Fibroblast of the conjunctiva (primary cell): ENCODE measurements at places on chromosomes 6 and 20.

- DNase-seq, result no peak
These were observed 98.5 kb downstream of the VEGFA start for GRCh38 chr6:43868467-43868866.

GRCh38 chr6:5995949-5996713 is 10.6 kb downstream of the NRN1 start:
- peak; percentile 21 for DNase-seq

GRCh38 chr6:73569121-73569520 is 48.3 kb upstream of the EEF1A1 start:
- no peak for DNase-seq

GRCh38 chr6:50939931-50940330 is 121.3 kb downstream of the TFAP2B start:
- DNase-seq, result no peak

- no peak for DNase-seq
These were observed 2.5 kb downstream of the PRRT1 start for GRCh38 chr6:32149092-32149755.

DNA sequence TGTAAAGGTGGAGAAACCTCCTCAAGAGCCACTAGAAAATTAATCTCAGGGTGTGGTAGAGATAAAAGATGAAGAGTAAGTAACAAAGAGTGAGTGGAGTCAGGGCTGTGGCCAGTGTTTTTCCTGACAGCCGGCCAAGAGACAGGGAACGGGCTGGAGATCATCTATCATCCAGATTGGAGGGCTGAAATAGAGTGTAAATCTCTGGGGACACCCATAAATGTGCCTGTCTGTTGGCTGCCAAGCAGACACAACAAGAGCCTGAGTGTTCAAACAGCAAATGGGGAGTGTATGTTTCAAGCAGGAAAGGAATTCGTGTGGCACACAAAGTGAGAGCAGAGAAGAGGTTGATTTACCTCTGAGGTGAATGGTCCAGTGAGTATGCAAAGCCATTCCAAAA is 326.4 kb upstream of the KHDRBS2 start:
- no peak for DNase-seq

GRCh38 chr6:56890683-56891429 is 64.1 kb upstream of the BEND6 start:
- DNase-seq, result peak; percentile 76

GRCh38 chr20:47031004-47031403 is 136.4 kb downstream of the EYA2 start:
- no peak for DNase-seq

DNA sequence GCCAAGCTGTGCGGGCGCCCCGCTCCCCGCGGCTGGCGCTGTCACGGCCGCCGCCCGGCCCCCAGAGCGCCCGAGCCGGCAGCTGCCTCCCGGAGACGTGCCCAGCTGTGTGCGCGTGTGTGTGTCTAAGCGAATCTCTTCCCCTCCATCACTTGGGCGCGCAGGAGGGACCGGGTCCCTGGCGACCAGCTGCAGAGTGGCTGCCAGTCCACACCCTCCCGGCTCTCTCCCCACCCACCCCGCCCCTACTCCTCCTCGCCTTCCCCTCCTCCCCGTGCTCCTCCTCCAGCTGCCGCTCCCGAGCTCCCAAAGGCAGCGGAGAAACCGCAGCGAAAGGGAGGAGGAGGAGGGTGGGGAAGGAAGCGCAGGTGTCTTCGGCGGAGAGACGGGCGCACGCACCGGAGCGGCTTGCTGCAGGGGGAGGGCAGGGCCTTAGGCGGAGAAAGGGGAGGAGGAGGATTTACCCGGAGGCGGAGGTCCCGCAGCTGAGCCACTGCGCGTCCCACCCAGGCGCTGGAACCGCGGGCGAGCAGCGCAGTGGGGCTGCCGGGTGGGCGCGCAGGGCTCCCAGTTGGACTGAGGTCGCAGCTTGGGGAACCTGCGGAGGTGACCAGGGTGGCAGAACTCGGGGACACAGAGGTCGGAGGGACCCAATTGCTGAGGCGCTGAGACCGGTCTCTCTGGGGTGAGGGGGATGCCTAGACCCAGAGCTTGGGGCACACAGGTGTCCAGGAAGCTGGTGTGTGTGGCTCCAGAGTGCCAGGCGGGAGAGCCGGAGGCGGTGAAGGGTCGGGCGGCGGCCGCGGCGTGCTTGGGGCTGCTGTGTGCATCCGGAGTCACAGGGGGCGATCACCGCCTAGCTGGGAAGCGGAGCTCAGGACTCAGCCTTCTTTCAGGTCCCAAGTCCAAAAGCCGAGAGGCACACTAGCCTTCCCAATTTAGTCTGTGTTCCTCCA is at the start of gene HS3ST5:
HS3ST5 (minus strand) TSS at position 198 of the 956 bp plus-strand sequence. CDS start 280,178 bp downstream, outside the sequence.
- peak; percentile 5 for DNase-seq

- no peak for DNase-seq
These were observed 64.6 kb upstream of the UST start for GRCh38 chr6:148682252-148682651.

DNA sequence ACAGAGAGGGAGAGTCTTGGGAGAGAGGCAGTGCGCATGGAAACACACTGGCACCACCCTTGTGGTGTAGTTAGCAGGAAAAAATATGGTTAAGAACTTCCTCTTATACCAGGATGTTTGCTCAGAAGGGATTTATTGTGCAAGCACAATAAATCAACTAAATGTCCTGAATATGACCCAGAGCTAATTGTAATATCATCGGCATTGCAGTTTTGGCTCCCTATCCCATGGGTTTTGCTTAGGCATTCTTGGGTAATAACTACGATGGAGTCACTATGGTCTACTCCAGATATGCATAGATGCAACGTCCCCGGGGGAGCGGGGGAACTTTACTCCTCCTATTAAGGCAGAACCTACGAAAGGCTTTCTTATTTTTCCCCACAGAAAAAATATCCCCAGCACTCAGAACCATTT is 751.6 kb downstream of the EYS start:
- no peak for DNase-seq

DNA sequence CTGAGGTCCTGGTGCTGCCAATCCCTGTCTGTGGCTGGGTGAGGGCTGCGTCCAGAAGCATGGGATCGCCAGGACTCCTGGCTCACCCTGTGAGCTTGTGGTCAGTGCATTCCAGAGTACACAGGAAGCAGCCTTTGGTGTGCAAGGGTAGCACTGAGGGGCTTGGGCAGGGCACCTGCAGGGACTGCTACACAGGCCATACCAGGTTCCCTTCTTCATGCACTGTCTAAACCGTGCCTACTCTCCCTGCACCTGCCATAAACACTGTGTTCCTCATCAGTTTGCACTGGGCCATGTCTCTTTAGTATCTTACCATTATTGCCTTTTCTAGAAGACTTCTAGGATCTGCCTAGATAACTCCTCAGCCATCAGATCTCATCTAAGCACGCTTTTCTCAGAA is 72.8 kb upstream of the NKX2-2 start:
- DNase-seq, result no peak

DNA sequence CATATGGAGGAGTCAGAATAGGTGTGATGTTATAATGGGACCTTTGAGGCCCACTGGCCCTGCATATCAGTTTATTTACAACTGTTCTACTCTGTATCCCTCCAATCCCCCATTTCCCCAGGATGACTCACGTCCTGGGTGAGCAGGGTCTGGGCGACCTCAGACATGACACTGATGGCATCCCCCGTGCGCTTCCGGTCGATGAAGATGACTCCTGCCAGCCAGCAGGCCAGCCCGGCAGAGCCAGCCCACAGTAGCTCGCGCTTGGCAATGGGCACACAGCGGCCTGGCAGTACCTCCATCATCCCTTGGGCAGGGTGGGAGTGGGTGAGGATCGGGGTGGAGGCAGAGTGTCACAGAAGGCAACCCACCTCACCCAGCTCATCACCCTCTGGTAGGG is 5.6 kb downstream of the AGPAT1 start:
- no peak for DNase-seq

- no peak for DNase-seq
These were observed at the start of gene PGC for GRCh38 chr6:41747256-41748101. Gene PGC (minus strand): TSS chr6:41747397. CDS start chr6:41747334, 63 bp downstream.

DNA sequence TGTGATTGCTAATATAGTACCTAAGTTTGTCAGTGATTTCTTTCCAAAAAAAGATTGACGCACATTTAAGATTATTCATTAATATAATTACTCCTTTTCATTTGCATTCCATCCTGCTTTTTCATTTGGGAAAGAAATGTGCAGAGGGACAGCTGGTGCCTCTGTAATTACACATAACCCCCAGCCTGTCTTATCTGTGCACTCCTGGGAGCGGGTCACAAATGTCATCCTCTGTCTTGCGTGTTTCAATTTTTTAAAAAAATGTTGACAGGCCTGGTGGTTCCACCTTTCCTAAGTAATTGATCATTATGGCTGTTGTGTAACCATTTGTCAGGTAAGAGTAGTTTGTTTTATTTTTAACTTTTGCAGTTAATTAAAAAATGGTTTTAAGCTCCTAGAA is 92.7 kb downstream of the SLX4IP start:
- DNase-seq, result no peak

GRCh38 chr20:52675375-52675774 is 296.8 kb upstream of the TSHZ2 start:
- DNase-seq, result no peak

GRCh38 chr6:133752129-133752528 is 136.8 kb upstream of the TCF21 start:
- no peak for DNase-seq

GRCh38 chr20:25083773-25084625 is 2.1 kb upstream of the VSX1 start:
- DNase-seq, result no peak

- no peak for DNase-seq
These were observed 203.5 kb downstream of the ADGRB3 start for GRCh38 chr6:68838571-68838970.

- no peak for DNase-seq
These were observed 150.6 kb downstream of the RALGAPA2 start for GRCh38 chr20:20561841-20562240.

DNA sequence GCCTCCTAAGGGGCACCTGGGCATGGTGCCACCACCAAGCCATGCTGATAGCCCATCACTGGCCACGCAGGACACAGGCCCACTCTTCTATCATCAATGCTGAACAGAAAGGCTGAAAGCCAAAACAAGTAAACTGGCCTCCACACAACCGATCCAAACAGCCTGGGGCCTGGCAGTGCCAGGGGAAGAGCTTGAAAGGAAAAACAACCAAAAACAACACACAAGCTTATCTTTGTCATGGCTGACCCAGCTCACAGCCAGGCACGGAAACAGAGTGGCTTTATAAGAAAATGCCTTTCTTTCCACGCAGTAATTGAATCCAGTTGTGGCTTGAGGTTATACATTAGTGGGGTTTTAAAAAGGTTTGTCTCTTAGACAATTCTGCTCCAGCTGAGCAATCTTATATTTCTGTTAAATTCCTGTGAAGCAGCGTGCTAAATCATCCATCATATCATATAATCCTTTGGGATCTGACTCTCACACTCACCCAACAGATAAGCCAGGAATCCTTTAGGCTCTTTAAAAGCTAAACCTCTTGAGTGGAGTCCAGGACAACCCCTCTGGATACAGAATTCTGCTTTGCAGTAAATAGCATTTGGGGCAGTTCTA is 65.4 kb upstream of the SLC22A16 start:
- no peak for DNase-seq

DNA sequence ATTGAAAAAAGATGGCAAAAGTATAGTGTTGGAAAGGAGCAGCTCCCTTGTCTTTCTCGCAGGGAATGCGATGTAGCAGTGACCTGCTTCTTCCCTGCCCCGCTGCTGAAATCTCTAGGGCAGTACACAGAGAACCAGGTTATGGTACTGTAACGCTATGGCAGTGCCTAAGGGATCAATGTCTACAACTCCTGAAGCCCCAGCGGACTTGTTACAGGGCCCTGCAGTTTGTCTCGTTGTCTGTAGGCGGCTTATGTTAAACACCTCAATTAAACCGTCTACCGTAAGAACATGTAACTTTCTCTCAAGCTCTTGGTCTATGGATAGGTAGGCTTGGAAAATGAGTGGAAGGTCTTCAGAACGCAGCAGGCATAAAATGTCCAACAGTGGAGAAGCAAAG is 44.8 kb upstream of the SLC17A4 start:
- DNase-seq, result no peak

- peak; percentile 47 for DNase-seq
These were observed 307.1 kb upstream of the RSPO3 start for GRCh38 chr6:126811321-126811720.

DNA sequence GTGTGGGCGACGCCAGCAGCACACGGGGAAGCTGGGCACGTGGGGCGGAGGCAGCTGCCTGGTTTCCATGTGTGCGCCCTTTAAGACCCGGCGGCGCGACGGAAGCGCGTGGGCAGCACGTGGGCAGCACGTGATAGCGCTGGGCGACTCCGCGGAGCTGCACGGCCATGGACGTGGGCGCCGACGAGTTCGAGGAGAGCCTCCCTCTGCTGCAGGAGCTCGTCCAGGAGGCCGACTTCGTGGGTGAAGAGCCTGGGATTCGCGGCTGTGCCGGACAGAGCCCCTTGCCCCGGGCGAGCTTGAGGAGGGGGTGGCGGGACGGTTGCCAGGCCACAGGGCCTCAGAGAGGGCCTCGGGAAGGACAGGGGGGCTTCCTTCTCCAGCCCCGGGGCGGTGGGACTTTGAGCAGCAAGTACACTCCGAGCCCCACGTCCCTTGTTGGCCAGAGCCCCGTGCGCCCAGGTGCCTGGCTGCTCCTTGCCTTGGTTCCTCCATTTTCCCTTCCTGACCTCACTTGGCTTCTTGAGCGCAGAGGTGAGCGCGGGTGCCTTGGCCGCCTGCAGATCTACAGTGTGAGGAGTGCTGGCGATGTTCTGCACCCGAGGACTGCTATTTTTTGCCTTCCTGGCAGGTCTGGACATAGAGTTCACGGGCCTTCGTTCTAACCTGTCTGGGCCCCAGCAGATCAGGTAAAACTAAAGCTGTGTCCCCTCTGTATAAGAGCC is at the start of gene PNLDC1:
PNLDC1 (plus strand) TSS at position 136 of the 725 bp plus-strand sequence; CDS start at position 168, 32 bp downstream.
- DNase-seq, result no peak

DNA sequence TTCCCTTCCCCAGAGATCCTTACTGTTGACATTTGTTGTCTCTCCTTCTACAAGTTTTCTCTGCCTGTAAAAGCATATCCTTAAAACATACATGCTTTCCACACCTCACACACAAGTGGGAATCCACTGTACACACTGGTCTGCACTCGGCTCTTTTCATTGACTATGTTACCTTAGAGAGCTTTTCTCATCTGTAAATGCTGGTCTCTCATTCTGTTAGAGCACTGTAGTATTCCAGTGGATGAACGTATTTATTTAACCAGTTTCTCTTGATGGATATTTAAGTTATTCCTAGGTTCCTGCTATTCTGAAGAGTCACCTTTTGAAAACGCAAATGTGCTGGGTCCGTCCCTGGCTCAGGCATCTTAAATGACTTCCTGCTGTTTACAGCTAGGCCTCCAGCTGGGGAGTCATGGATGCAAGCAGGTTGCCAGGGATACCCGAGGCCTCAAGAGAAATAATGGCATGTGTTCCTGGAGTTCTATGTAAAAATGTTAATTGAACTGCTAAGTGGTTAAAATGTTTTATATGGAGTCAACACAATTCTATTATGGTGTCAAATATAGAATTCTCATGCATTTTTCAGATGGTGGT is 61.1 kb upstream of the TGM3 start:
- no peak for DNase-seq

- DNase-seq, result no peak
These were observed 99.1 kb upstream of the DUSP22 start for GRCh38 chr6:193180-193579.

- DNase-seq, result no peak
These were observed 27.9 kb downstream of the GSS start for GRCh38 chr20:34927736-34928135.

GRCh38 chr6:42292004-42292740 is 74.5 kb upstream of the MRPS10 start:
- DNase-seq, result peak; percentile 46
